ENCODE measurements at places on chromosomes 4 and X. TPM values are rescaled to one million over a fixed set of nuclear protein-coding genes. Genes with fewer than 3 reads are reported as not detected.
A peak's percentile ranks its signal among the peaks of the same experiment; 100 is the strongest.

- H3K36me3 ChIP-seq = no peaks in the 10 kb centered on the region
- H3K4me3 ChIP-seq = no peak overlapping the region
- H3K27ac ChIP-seq = no peak overlapping the region
- no peaks in the 10 kb centered on the region for H3K27me3 ChIP-seq
- no peak for DNase-seq
These were observed 66.1 kb upstream of the HGFAC start for GRCh38 chr4:3375688-3376087.

The PNMA6A gene
- total RNA-seq = 1.2 TPM

DNA sequence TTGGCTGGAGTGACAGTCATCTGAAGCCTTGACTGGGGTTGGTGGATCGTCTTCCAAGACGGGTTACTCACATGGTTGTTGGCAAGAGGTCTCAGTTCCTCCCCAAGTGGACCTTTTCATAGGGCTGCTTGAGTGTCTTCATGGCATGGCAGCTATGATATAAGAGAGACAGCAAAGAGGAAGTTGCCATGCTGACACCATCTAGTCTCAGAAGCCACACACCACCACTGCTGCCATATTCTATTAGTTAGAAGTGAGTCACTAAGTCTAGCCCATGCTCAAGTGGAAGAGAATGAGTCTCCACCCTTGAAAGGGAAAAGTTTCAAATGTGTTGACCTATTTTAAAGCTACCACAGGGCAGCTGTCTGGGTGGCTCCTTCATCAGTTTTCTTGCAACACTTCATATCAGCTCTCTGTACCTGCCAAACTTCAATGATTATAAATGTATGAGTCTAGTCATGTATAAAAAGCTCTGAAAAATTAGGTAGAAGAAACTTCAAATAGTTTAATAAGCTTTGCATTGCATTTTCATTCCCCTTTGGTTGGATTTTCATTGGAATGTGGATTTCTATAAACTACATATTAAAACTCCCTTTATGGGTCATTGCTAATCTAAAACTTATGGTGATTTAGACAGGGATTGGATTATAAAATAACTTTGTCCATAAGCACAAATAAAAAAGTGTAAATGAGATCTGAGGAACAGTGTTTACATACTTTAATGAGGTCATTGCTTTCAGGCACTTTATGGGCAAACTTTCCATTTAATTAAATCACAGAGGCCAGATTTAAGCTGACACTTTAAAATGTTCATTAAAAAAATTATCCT is 68.0 kb upstream of the ATXN3L start:
- H3K27ac ChIP-seq = no peak overlapping the region
- no peaks in the 10 kb centered on the region for H3K36me3 ChIP-seq
- no peaks in the 10 kb centered on the region for H3K4me1 ChIP-seq
- DNase-seq = no peak

GRCh38 chr4:105232374-105232773 is 85.7 kb downstream of the TET2 start:
- peaks cover 9% of the 10 kb centered on the region for H3K4me1 ChIP-seq
- no peaks in the 10 kb centered on the region for H3K27me3 ChIP-seq
- H3K4me3 ChIP-seq = no peak overlapping the region
- no peaks in the 10 kb centered on the region for H3K36me3 ChIP-seq
- no peak overlapping the region for H3K27ac ChIP-seq

DNA sequence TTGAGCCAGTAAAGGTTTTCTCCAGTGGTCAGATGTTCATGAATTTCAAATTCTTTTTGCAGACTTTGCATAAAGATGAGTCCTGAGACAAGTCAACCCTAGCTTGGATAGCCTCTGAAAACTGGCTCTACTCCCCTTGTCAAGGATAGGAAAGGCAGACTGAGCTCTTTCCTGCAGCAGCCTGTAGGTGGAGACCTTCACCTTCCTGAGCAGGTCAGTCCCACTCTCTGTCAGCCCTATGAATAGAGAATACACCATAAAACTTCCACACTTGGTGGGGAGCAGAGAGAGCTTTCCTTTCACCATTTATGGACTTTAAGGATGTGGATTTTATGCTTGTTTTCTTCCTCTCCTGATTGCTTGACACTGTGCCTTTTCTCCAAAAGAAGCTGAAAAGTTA is 41.9 kb downstream of the PCDH19 start:
- H3K27me3 ChIP-seq = no peaks in the 10 kb centered on the region
- no peaks in the 10 kb centered on the region for H3K4me1 ChIP-seq
- H3K4me3 ChIP-seq = no peak overlapping the region
- no peaks in the 10 kb centered on the region for H3K36me3 ChIP-seq

The CFAP47 gene
- total RNA-seq = not detected

The MXRA5 gene
- 4.7 TPM for total RNA-seq

DNA sequence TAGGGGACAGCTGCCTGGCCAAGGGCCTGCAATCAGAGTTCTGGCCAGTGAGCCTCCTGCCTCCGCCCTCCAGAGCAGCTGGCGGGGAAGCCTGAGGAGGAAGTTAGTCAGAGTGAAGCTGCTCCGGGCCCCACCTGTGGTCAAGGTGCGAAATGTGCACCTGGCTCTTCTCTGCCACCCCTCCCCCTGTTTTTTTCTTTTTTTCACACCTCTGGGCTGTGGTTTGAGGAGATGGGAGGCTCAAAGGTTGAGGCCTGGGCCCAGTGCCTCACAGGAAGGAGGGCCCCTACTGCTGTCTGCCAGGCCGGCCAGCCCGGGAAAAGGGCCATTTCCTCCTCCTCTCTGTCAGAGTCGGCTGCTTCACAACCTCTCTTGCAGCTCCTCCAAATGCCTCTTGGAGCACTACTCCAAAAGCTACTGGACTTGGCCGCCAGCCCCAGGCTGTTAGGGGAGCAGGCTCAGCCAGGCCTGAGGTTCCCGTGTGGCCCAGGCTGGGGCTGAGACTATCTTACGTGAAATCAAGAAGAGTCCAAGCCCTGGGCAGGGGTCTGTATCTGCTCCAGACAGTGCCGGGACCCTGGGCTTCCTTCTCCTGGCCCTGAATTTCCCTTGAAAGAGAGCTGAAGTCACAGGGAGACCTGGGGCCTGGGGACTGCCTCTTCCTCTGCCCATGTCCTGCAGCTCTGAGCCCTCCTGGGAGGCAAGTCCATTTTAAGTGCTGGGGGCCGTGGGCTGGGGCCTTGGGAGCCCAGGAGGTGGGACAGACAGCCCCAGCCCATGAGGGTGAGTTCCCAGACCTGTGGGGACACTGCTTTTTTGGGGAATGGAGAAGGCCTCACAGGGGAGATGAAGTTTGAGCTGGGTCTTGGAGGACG is 4.5 kb upstream of the CXCR3 start:
- peaks cover 22% of the 10 kb centered on the region for H3K4me1 ChIP-seq
- H3K27ac ChIP-seq = peak overlapping the region; percentile 76
- no peaks in the 10 kb centered on the region for H3K27me3 ChIP-seq
- no peak for DNase-seq

The FMR1NB gene
- total RNA-seq = not detected

The COMMD8 gene
- 8.8 TPM for total RNA-seq

- no peak overlapping the region for H3K4me3 ChIP-seq
- no peaks in the 10 kb centered on the region for H3K36me3 ChIP-seq
- H3K4me1 ChIP-seq = no peaks in the 10 kb centered on the region
- no peak for DNase-seq
These were observed 108.7 kb upstream of the PAK3 start for GRCh38 chrX:110987292-110987691.

The DYNLT3 gene
- total RNA-seq = 18.7 TPM

The PCSK1N gene
- total RNA-seq = 15.0 TPM

DNA sequence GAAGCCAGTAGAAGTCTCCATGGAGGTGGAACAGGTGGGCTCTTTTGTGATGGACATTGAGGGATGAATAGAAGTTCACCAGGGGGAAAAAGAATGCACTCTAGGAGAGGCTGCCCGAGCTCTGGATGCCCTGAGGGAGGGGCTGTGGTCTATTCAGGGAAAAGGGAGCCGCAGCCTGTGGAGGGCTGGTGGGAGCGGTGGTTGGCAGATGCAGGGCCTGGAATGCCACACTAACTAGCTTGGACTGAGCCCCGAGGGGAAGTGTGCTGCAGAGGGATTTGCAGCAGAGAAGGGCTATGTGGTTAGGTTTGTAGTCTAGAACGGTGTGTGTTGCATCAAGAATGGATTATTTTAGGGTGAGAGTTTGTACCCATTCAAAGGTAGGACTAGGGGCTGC is 29.5 kb upstream of the PSAPL1 start:
- DNase-seq = no peak
- H3K4me1 ChIP-seq = no peaks in the 10 kb centered on the region
- H3K4me3 ChIP-seq = no peak overlapping the region
- H3K36me3 ChIP-seq = no peaks in the 10 kb centered on the region

DNA sequence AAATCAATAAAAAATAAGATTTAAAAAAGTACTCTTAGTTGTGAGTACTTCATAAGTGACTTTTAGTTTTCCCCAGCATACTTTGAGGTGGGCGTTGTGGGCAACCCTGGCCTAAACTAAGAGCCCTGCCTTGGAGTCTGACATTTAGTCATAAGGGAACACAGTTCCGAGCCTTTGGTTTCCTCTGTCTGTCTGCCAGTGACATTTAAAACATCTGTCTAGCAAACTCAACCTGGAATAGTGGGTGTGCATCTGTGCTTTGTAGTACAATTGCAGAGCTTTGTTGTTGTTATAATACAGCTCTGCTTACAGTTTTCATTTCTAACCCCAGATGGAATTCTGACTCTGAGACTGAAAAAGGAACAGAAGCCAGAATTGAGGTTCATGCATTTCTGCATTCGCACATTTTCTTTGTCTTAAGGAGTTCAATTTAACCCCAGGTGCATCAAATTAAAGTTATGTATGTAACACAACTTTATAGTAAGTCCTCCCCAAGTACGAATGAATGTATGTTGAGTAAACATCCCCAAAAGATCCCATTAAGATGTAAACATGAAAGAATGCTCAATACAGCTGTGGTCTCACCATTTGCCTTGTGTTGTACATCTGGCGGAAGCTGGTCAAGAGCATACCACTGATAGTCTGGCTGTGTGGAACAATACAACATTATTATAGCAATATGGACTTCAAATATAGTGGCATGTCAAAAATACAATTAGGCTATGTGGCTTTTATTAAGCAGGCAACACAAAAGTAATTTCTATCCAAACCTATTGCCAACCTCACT is 25.9 kb downstream of the TNIP3 start:
- no peak for DNase-seq
- H3K36me3 ChIP-seq = no peaks in the 10 kb centered on the region
- H3K4me3 ChIP-seq = no peak overlapping the region
- no peaks in the 10 kb centered on the region for H3K27me3 ChIP-seq
- no peaks in the 10 kb centered on the region for H3K4me1 ChIP-seq
- no peak overlapping the region for H3K27ac ChIP-seq

DNA sequence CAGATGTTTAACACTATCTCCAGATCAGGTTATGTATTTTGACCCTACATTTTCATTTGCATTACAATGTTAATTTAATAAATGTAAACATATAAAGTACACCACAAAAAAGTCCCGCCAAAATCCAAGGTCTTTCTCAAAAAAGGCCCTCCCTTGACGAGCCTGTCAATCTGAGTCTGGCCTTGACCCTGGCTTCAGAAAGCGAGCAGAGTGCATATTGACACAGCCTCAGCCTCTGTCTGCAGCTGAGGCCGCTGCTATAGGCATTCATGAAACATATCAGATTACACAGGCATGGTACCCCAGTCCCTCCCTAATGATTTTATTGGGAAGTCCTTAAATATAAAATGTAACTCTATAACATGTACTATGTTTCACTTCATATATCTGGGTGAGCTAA is 6.2 kb downstream of the MBNL3 start:
- no peak overlapping the region for H3K27ac ChIP-seq
- DNase-seq = no peak
- H3K36me3 ChIP-seq = no peaks in the 10 kb centered on the region
- H3K4me1 ChIP-seq = peaks cover 19% of the 10 kb centered on the region
- H3K4me3 ChIP-seq = no peak overlapping the region

DNA sequence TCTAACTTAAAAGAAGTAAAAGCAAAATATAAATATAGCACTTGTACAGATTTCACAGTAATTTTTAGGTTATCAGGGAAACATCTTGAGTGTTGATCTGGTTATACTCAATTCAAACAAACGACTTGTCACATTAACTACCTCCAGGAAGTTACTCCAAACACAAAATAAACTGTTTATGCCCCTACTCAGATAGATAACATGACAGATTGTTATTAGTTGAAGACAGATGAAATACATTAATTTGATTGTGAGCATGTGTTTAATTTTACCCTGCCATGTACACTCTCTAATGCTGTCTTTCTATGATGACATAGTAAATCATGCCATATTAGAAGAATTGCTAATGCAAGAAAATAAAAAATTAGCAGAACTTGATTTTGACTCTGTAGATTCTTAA is 88.0 kb downstream of the RAB28 start:
- H3K4me3 ChIP-seq = no peak overlapping the region
- H3K27me3 ChIP-seq = no peaks in the 10 kb centered on the region

DNA sequence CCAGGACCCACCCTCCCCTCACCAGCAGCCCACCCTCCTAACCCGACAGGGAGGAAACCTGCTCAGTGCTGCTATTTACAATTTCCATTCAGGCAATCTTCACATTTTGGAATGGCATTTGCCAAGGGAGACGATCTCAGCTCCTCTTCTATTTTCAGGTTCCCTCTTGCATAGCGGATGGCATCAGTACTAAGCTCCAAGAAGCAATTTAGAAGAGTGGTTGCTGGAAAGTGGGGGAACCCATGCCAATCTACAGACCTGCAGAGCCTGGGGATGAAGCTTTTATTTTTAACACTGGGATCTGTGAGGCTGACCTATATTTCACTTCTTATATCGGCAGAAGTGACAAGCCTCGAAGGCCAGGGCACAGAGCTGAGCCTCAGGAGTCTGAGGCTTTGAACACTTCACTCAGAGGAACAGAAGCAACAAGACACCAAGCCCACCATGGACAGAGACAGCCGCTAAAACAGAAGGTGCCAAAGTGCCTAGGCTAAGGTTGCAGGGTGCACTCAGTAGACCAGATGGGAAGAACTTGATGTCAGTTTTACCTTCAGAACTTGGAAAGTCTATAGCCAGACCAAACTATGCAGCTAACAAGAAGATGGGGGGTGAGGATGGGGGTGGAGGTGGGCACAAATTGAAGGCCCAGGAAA is 44.0 kb downstream of the SCD5 start:
- H3K4me3 ChIP-seq = no peak overlapping the region
- H3K36me3 ChIP-seq = no peaks in the 10 kb centered on the region
- peaks cover 20% of the 10 kb centered on the region for H3K4me1 ChIP-seq

DNA sequence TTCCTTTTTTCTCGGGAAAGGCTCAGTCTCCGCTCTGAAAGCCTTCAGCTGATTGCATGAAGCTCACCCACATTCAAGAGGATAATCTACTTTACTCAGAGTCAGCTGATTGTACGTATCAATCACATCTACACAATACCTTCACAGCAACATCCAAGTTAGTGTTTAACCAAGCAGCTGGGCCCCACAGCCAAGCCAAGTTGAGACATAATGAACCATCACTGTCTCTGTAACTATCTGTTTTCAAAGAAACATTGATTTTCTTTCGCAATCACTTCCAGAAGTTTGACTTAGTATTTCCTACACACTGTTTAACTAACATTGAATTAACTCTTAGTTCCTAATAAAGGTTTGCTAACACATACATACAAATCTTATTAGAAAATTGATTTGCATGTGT is 40.3 kb downstream of the RWDD4 start:
- peak overlapping the region; percentile 2 for H3K27ac ChIP-seq
- no peak for DNase-seq
- H3K36me3 ChIP-seq = no peaks in the 10 kb centered on the region
- H3K27me3 ChIP-seq = no peaks in the 10 kb centered on the region
- no peaks in the 10 kb centered on the region for H3K4me1 ChIP-seq
- no peak overlapping the region for H3K4me3 ChIP-seq

GRCh38 chr4:137656661-137657060 is 124.4 kb upstream of the PCDH18 start:
- H3K4me1 ChIP-seq = no peaks in the 10 kb centered on the region
- H3K27ac ChIP-seq = no peak overlapping the region
- no peak overlapping the region for H3K4me3 ChIP-seq

- H3K4me1 ChIP-seq = no peaks in the 10 kb centered on the region
- no peak overlapping the region for H3K4me3 ChIP-seq
- H3K36me3 ChIP-seq = no peaks in the 10 kb centered on the region
- H3K27me3 ChIP-seq = no peaks in the 10 kb centered on the region
These were observed 359.3 kb upstream of the GALNT7 start for GRCh38 chr4:172809319-172809718.

Measured in vagina (tissue), 2 donors.